Anterior cingulate cortex (tissue), 58 donors: ENCODE measurements at places on chromosomes 13 and 19.

- DNase-seq = no peak
Measured at GRCh38 chr13:103734837-103735236, 668.6 kb upstream of the SLC10A2 start.

GRCh38 chr19:2217591-2217990, 18.5 kb downstream of the PLEKHJ1 start:
- DNase-seq = no peak

GRCh38 chr19:30431591-30431990, 59.4 kb downstream of the ZNF536 start:
- DNase-seq = no peak

GRCh38 chr19:18742838-18743783, 48.0 kb downstream of the COMP start:
- no peak for DNase-seq

GRCh38 chr19:7226739-7227138, 67.5 kb downstream of the INSR start:
- no peak for DNase-seq

DNA sequence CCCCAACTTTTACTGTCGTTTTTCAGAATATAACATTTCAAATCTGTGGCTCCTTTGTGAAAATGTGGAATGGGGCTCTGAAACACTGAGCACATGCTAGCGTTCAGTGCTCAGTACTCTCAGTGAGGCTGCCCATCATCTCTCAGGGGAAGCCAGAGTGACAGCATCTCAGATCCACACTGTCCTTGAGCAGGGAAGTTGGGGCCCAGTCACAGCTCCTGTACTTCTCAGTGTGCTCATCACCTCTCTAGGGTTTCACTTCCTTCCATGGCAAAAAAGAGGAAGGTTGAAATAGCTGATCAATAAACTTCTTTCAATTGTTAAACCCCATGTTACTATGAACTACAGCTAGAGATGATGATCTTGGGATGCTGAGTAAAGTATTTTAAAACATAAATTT, 565.9 kb upstream of the SPRY2 start:
- DNase-seq = no peak

DNA sequence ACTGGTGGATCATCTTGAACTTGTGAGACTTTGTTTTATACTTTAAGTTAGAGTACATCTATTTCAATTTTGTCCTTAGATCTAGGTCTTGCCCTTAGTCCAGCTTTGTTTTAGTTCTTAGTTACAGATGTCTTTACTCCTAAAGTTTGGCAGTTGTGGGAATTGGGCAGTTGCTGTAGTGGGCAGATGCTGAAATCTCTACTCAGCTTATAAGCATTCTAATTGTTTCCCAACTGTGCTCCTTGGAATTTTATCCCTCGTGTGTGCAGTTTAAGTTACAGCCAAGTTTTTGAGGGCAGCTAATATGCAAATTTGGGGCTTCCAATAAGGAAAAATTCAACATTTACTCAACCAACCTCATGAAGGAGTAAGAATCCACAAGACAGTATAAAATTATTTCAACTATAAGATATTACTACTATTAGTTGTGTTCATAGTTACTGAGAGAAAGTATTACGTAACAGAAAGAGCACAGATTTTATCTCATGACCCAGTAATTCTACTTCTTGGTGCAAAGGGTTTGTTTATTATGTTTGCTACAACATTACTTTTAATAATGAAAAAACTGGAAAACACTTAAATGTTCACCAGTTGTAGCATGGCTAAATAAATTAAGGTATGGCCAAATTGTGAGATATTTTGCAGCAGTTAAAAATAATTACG, 32.9 kb downstream of the CCDC122 start:
- DNase-seq = no peak

DNA sequence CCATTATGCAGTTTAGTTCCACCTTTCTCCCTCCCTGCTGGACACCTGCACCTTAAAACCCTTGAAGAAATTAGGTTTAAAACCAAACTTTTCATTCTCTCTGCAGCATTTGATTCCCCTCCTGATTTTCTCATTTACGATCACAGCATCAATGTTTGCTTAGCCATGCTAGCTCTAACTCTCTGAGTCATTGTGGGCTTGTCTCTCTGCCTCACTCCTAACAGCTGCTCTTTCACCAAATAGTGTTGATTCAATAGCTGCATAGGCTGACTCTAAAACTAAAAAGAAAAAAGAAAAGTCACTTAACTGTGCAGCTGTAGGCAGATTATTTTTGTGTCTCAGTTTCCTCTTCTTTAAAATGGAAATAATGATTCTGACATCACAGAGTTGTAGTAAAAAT, 1124.9 kb downstream of the DIAPH3 start:
- DNase-seq = no peak
